ENCODE measurements at places on chromosomes 1 and 21.

GRCh38 chr1:152640351-152640750 is 17.4 kb upstream of the LCE3A start:
- no peak for DNase-seq

DNA sequence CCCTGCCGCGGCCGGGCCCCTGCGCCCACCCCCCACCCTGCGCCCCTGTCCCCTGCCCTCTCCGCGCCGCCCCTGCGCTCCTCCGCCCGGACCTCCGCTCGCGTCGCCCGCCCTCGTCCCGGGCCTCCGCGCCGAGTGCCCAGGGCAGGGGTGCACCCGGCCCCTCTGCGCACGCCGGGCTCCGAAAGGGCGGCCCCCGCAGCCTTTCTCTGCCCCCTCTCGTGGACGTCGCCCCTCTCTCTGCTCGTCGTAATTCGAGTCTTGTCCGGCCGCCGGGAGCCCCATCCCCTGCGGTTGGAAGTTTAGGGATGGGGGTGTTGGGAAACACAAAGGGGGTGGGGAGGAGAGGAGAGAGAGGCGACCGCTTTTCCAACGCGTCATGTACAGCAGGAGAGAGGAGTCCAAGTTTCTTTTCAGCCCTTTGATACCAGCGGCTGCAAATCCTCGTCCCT is 407 bp downstream of the GALNT2 start:
- DNase-seq, result peak; percentile 4

DNA sequence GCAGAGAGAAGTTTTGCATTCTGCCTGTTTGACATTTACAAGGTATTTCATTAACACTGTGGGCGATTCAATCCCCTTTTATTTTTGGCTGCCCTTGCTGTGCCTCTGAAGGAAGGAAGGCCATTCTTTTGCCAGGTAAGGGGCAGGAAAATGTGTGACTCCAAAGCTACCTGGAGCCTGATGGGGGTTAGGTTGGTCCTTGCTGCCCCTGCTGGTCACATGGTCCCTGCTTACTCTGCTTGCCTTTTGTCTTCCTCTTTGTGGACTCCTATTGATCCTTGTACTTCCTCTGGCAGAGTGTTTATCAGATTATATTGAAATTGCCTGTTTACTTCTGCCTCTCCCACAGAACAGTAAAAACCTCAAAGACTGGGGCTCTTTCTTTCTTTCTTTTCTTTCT is 65.7 kb downstream of the ST6GALNAC3 start:
- no peak for DNase-seq

DNA sequence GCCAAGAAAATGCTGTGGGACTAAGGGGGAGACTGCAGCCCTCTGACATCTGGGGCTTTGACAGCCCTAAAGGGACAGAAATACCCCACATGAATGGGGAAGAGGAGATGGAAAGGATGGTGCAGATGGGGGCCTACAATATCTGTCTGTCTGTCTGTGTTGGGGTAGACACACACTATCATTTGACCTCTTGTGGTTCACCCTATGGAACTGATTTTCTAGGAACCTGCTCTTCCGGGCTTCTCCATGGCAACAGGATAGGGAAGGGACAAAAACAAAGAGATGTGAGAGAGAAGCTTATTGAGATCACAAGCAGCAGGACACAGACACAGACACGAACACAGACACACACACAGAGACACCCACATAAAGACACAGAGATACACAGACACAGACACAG is 17.1 kb downstream of the KIF21B start:
- peak; percentile 31 for DNase-seq

- DNase-seq, result no peak
Measured at GRCh38 chr1:167927046-167927754, 9.3 kb upstream of the DCAF6 start.

DNA sequence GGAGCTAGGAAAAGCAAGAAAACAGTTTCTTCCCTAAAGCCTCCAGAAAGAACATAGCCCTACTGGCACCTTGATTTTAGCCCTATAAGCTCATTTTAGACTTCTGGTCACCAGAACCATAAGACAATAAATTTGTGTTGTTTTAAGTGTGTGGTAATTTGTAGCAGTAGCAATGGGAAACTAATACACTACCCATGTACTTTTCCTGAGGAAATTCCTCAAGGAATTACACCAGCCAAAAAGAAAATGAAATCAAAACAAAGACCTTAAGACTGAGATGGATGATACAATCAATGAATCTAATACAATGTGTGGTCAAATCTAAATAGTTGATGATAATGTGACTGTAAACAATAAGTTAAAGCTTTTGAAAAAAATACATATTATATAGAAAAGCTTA is 11.8 kb downstream of the VAMP4 start:
- DNase-seq, result no peak

DNA sequence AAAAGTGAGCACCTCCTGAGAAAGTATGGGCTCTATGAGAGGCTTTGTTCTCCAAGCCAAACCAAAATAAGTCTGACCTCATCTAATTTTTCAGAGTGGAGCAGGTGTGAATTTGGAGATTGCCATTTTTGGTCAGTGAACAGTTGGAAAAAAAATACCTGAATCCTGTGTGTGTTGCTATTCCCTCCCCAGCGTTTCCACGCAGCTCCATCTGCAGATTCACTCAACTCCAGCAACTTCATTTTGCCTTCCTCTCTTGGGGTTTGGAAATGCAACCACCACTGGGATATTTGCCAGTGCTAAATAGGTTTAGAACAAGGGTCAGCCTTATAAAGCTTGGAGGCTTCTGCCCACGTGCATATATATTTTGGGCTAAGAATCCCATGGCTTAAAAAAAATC is 11.2 kb downstream of the CASQ2 start:
- DNase-seq, result no peak

- DNase-seq, result no peak
Measured at GRCh38 chr1:170908942-170909341, 26.4 kb upstream of the MROH9 start.

- no peak for DNase-seq
Measured at GRCh38 chr21:21236996-21237395, 238.8 kb downstream of the NCAM2 start.

GRCh38 chr1:26160527-26161414 is 1.9 kb downstream of the FAM110D start:
- no peak for DNase-seq

GRCh38 chr1:180691322-180691913 is 59.6 kb downstream of the XPR1 start:
- DNase-seq, result no peak

DNA sequence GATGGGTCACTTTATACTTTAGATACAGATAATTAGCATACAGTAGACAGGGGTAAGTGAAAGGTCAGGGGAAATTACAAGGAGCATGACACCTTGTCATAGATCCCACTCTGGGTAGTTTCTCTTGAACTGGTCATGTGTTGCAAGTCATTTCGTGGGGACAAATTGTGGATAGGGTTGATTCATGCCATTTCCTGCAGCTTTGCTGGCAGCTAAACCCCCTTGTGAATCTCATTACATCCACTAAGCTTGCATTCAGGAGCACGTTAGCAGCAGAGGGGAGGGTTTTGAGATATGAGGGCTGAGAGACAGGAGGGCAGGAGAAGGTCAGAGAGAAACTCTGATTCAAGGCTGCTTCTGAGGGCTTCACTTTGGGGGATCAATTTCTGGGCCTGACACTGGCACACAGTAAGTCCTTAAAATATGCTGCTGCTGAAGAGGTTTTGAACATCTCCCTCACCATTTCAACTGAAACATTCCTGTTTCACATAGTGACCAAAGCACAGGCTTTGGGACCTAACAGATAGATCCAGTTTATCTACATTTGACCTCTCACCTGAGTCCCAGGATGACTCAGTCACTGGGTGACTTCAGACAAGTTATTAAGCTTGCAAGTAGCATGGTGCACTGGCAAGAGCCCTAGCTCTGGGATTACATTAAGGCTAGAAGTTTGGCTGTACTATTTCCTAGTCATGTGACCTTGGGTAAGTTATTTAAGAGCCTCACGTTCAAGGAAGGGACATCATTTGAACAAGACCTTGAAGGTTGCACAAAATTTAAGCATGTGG is 206.0 kb upstream of the USP24 start:
- no peak for DNase-seq

GRCh38 chr1:171081314-171081753 is 9.4 kb upstream of the FMO3 start:
- no peak for DNase-seq

GRCh38 chr1:219988387-219988786 is 57.9 kb downstream of the EPRS1 start:
- no peak for DNase-seq

DNA sequence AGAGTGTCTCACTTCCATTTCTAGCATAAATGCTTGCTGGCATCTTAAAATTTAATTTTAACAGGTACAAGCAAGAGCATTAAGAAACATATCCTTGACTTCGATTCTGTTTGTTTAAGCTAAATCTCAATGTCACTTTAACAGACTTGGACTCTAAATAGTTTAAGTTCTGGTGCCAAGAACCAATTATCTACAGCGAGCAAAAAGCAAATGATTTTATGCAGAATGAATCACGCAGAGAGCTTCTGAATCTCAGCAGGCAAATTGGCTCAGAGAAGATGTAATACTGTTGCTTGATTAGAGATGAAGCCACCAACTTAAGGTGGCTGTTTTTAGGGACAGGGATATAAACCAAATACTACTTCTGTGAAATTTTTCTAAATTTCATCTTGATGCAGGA is 117.0 kb upstream of the PLD5 start:
- no peak for DNase-seq

DNA sequence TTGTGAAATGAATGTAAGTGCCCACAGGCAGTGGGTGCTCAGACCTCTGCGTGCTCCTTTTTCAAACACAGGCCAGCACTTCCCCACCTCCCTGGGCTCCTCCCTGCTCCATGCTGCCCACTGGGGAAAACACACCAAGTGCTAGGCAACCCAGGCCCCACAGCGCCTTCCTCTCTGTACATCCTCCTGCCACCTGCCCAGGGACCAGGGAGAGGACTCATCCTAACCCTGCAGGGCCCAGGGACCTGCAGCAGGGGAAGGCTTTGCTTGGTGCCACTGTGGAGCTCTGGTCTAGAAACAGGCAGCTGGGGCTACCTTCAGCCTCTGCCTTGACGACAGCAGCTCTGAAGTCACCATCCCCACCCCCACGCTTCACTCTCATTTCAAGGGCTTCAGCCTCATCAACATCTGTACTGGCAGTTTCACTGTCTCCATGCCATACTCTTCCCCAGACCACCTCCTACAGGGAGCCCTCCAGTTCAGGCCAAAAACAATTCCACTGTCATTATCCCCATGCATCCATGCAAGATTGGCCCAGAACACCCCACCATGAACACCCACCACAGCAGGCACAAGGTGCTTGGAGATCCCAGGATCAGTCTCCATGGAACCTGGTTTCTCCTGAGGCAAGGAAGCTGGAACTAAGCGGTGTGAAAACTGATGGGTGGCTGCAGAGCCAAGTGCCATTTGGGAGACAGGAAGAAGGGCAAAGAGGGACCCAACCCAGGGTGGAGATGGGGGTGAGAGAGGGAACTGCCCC is 1.1 kb downstream of the IGSF8 start:
- peak; percentile 65 for DNase-seq

DNA sequence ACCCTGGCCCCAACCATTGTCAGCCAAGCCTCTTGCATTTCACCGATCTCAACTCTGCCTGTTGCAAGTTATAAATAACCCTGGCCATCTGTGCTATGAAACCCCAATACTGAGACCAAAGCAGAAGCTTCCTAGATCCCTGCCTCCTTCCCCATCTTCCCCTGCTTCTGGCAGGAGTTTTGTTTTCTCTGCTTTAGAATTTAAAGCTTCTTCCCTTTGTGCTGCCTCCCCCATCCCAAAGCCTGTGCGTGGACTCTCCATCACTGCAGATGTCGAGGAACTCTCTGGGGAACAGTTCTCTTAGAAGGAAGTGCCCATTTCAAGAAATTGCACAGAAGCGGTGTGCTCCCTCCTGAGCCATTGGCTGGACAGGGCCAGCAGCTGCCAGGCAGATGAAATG is 17.4 kb upstream of the MYOG start:
- no peak for DNase-seq

DNA sequence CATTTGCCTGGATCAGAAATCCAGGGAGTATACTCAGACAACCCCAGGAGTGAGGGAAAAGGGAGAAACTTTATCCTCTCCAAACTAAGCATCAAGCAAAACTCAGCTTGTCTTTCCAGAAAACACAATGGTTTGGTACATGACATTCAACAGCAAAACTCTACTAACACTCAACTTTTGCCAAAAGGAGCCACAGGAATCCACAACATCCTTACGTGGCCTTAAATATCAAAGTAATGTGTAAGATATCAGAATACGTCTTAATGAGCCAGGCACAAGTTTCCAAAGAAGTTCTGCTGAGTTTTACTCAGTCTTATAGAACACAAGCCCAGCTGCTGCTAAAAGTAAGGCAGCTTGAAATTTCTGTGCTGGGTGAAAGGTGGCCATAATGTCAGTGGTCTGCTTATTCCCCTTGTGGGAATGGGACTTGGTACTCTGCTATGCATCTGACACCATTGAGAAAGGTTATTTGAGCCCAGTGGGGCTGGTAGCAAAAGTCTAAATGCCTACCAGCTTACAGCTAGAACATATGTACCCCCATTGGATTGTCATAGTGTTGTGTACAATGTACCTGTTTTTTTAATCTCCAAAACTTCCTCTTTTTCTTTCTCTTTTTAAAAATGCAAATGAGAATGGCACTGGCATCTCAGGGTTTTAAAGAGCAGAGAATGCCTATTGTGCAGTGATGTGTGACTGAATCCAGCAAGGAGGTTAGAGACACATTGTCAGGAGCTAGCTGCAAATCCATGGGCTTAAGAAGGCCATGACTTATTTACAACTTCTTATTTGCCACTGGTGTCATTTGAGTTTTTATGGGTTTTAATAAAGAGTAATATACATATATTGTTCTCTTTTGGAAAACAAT is 62.0 kb upstream of the ST6GALNAC3 start:
- no peak for DNase-seq

DNA sequence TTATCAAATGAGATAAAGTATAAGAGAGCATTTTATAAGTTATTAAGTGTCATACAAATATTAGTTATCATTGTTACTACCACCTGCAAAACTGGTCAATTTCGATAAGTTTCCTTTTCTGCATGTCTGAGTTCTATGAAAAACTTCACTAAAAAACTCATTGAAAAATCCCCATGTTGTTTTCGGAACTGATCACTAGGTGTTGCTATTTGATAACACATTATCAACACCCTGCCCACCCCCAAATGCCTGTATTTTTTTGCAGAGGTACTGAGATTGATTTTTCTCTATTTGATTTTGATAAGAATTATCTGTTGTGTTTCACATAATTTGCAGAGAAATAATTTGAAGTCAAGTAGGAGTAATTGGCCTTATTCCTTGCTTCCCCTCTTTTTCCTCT is 22.1 kb upstream of the DISP1 start:
- no peak for DNase-seq

DNA sequence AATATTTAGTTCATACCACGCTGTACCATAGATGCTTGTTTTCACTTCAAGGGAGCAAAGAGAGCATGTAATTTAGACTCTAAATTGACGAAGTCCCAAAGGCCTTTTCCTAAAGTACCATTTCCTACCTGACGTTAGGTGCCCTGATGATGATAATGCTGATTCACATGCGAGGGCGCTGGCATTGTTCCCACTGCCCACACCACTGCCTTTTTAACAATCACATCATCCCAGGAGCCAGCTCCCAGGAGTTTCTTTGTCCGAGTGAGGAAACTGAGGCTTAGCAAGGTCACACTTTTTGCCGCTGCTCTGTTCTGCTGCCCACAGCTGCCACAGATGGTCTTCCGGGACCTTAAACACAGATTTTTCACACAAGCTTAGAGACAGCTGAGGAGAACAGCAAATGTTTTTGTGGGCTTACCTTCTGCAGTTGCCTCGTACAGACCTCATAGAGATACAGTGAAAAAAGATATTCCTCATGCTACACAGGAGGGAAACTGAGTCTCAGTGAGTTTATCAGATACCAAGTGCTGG is 69.4 kb downstream of the EVA1C start:
- no peak for DNase-seq

- no peak for DNase-seq
Measured at GRCh38 chr21:41828884-41829360, 50.2 kb downstream of the PRDM15 start.

- DNase-seq, result no peak
Measured at GRCh38 chr1:215393476-215393875, 173.6 kb upstream of the KCTD3 start.

All from inflammatory macrophage (primary cell).